ENCODE measurements at places on chromosomes 7 and 10.
A peak's percentile ranks its signal among the peaks of the same experiment; 100 is the strongest.

- DNase-seq, result no peak
Measured at GRCh38 chr10:128803790-128804189, 663.3 kb upstream of the MGMT start.

- DNase-seq, result no peak
Measured at GRCh38 chr10:34058845-34059614, 724.6 kb upstream of the NRP1 start.

- DNase-seq, result no peak
Measured at GRCh38 chr7:14825912-14826311, 76.6 kb downstream of the DGKB start.

DNA sequence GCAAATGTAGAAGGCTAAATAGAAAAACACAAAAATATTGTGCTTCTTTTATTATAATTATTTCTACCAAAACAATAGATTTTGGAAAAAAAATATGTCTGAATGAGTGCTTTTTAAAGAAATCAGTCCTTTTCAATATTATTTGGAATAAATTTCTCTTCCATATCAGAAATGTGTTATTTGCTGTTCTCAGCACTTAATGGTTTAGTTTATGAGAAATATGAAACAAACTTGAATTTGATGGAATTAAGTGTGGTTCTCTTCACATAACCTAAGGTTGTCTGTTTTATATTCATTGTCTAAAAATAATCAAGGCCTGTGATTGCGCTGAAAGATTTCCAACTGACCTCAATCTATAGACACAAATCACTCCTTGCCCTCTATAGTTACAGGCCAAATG, 203.0 kb downstream of the COBL start:
- no peak for DNase-seq

DNA sequence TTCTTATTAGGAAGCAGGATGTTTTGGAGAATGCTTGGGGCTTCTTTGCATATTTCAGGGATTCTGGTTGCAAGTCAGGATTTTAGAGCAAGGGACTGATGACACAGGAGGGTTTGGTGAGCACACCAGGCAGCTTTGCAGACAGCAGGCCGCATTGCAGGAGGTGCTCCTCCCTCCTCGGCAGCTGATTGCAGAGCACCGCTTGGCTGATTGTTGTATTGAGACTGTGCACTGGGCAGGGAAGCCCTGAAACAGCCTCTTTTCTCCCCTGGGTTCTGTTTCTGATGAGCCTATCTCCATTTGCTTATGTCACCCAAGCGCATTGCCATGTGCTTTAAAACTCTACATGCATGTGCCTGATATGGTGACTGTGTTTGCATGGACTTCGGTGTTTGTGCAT, 769.6 kb downstream of the GRID1 start:
- DNase-seq, result no peak

- DNase-seq, result no peak
Measured at GRCh38 chr10:121832647-121833046, 95.2 kb downstream of the ATE1 start.

GRCh38 chr7:155205368-155206317, 92.0 kb upstream of the INSIG1 start:
- DNase-seq, result peak; percentile 99

- DNase-seq, result no peak
Measured at GRCh38 chr10:357201-357950, 222.1 kb downstream of the ZMYND11 start.

DNA sequence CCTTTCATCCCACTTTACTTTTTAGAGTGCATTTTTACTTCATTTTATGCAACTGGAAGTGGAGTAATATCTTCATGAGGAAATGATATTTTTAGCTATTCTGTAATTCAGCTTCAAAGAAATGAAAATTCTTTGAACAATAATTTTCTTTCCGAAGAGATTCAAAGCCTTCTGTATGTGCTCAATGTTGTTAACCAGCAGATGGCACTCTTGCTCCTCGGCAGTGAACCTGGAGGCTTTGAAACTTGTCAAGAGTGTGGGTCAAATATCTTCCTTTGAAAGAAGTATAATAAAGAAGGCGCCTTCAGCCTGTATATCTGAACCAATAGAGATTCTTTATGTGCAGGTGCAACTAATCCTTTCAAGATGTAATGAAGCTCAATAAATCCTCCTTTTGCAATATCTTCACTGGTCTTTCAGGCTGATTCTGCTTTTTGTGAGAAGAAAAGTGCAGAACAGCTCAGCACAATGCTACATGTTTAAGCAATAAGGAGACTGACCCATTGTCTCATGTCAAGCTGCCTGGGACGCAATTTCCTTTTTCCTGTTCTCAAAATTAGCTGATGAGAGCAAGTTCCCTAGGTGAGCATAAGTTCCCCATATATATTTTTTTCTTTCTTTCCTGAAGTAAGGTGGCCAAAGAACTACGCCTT, 258.4 kb downstream of the SEMA3A start:
- DNase-seq, result peak; percentile 53

- peak; percentile 55 for DNase-seq
Measured at GRCh38 chr10:99532687-99533495, at the start of gene NKX2-3. NKX2-3 (plus strand) TSS chr10:99532942; CDS start chr10:99533132, 190 bp downstream.

DNA sequence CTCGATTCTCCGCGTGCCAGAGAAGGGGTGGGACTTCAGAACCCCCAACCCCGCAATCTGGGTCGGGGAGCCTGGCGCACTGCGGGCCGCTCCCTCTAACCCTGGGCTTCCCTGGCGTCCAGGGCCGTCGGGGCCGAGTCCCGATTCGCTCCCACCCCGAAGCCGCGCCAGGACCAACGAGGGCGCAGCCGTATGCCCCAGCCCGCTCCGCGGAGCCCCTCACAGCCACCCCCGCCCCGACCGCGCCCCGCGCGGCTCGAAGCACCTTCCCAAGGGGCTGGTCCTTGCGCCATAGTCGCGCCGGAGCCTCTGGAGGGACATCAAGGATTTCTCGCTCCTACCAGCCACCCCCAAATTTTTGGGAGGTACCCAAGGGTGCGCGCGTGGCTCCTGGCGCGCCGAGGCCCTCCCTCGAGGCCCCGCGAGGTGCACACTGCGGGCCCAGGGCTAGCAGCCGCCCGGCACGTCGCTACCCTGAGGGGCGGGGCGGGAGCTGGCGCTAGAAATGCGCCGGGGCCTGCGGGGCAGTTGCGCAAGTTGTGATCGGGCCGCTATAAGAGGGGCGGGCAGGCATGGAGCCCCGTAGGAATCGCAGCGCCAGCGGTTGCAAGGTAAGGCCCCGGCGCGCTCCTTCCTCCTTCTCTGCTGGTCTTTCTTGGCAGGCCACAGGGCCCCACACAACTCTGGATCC, at the start of gene LEP:
Gene LEP (plus strand): TSS at position 583 of the 691 bp plus-strand sequence. CDS start 10,741 bp downstream, outside the sequence.
- no peak for DNase-seq

DNA sequence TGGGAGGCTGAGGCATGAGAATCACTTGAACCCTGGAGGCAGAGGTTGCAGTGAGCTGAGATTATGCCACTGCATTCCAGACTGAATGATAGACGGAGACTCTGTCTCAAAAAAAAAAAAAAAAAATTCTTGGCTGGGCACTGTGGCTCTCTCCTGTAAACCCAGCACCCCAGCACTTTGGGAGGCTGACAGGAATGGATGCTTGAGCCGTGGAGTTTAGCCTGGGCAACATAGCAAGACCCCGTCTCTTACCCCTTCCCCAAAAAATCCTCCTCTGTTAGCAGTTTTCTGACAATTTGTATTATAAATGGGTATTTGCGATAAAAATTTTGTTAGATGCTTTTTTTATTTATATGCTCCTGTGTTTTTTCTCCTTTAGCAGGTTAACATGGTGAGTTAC, 11.0 kb downstream of the SAMD8 start:
- DNase-seq, result no peak
